PC-3 (cell line): ENCODE measurements at places on chromosomes 11 and 22. TPM values are rescaled to one million over a fixed set of nuclear protein-coding genes. Genes with fewer than 3 reads are reported as not detected.

- no peak overlapping the region for H3K27ac ChIP-seq
- H3K36me3 ChIP-seq = no peaks in the 10 kb centered on the region
- no peaks in the 10 kb centered on the region for H3K4me1 ChIP-seq
- H3K27me3 ChIP-seq = 0 out of 2 replicates have a peak, but pooled peaks cover 3% of the 10 kb centered on the region
- peak; percentile 35 for DNase-seq
- H3K4me3 ChIP-seq = no peak overlapping the region
These were observed 163.4 kb upstream of the NCAM1 start for GRCh38 chr11:112797648-112798293.

DNA sequence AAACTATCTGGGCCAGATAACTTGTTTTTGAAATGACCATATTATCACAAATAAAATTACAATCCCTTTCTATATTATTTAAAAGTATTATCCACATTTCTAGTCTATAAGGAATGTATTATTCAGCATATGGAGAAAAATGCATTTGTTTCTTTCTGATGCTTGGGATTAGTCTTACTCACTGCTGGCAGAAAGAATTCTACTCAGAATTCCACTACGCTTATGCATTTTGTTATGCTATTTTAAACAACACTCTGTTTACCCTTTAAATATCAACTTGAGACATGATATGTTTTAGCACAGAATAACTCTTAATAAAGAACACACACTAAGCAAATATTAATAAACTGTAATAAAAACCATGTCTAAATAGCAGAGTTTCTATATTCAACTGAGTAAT lies 77.6 kb upstream of the ANO3 start:
- no peaks in the 10 kb centered on the region for H3K36me3 ChIP-seq
- no peaks in the 10 kb centered on the region for H3K4me1 ChIP-seq
- peaks cover 24% of the 10 kb centered on the region for H3K27me3 ChIP-seq

- peaks cover 64% of the 10 kb centered on the region for H3K4me1 ChIP-seq
- no peaks in the 10 kb centered on the region for H3K27me3 ChIP-seq
- H3K36me3 ChIP-seq = no peaks in the 10 kb centered on the region
- DNase-seq = peak; percentile 45
These were observed 84.7 kb upstream of the HEPHL1 start for GRCh38 chr11:93936460-93936859.

DNA sequence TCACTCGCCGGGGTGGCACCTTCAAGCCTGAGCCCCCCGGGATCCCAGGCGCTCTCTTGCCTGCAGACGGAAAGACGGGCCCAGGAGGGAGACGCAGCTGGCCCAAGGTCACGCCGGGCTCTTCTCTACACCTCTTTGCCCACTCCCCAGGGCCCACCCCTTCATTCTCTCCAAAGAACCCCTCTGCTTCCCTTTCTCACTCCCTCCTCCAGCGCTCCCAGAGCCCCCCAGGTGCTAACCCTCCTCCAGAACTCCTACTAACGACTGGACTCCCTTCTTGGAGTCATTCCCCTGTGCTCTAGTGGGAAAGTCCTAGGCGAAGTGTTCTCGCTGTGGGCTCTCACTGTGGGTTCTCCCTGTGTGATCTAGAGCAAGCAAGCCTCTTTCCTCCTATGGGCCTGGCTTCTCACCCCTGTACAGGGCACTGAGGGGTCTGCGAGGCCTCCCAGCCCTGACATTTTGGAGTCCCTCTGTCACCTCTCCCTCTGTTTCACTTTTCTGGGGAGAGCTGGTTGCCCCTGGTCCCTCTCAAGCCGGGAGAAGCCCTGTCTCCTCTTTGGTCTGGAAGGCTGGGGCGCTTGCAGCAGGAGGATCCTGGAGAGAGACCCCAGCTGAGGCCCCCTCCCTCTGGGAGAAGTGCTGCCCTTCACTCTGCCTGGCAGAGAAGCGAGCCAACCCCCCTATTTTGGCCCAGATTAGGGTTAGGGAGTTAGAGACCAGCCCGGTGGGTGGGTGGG lies 858 bp downstream of the OAF start:
- H3K4me3 ChIP-seq = peak overlapping the region; percentile 77
- peak; percentile 20 for DNase-seq
- H3K27me3 ChIP-seq = no peaks in the 10 kb centered on the region
- peak overlapping the region; percentile 78 for H3K27ac ChIP-seq
- H3K36me3 ChIP-seq = peaks cover 10% of the 10 kb centered on the region
- H3K4me1 ChIP-seq = peaks cover 62% of the 10 kb centered on the region

DNA sequence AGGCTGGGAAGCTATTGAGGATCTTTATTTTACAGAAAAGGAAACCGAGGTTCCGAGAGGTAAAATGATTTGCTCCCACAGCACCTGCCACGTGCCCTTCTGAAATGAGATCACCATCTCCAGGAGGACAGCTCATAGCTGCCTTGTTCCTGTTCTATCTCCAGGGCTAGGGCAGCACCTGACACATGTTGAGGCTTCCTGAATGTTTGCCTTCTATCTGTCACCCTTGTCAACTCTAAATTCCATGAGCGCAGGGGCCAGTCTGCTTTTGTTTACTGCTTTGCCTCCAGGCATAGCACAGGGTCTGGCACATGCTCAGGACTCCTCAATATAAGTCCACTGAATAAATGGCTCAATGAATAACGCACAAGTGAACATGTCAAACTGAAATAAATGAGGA lies 24.1 kb downstream of the ASCC2 start:
- H3K4me3 ChIP-seq = no peak overlapping the region
- H3K27ac ChIP-seq = peak overlapping the region; percentile 39
- H3K27me3 ChIP-seq = no peaks in the 10 kb centered on the region
- peak; percentile 29 for DNase-seq
- H3K36me3 ChIP-seq = peaks cover 14% of the 10 kb centered on the region
- peaks cover 29% of the 10 kb centered on the region for H3K4me1 ChIP-seq

DNA sequence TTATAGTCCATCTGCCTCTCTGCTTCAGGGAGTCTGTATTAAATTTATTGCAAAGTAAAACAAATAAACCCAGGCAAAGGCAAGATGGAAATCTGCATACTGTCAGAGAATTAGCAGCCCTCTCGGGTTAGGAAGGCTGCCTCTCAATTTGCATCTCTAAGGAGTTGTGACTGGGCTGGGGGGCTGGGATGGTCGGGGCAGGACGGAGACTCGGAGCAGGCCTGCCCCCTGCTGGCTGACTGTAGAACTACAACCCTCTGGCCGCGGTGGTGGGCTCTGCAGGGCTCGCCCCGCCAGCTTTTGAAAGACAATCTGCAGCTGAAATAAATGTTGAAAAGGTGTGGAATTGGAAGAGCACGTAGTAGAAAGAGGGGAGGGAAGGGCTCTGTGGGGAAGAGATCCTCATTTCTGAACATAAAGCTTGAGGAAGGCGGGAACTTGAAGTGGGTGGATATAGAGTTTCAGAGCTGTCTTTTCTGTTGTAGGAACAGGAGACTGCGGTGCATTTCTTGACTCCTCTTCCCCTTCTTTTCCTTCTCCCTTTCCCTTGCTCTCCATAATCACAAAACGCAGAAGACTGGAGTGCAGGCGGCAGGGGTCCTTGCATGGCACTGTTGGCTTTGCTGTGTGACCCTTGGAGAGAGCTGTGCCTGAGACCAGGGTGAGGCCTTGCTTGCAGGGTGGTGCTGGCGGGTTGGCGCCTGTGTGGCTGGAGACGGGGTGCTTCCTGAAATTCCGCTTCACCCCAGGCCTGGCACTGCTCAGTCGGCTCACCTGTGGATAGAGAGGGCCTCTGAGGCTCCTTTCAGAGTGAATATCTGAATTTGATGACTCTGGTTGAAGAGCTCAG lies 22.6 kb upstream of the PKNOX2 start:
- no peak overlapping the region for H3K4me3 ChIP-seq
- H3K27ac ChIP-seq = no peak overlapping the region
- peaks cover 18% of the 10 kb centered on the region; the same call in 1 of the 2 replicates for H3K27me3 ChIP-seq
- peak; percentile 63 for DNase-seq
- no peaks in the 10 kb centered on the region for H3K36me3 ChIP-seq

GRCh38 chr11:123742031-123742723 lies 717 bp upstream of the ZNF202 start:
- H3K27ac ChIP-seq = no peak overlapping the region
- H3K4me3 ChIP-seq = peak overlapping the region; percentile 94
- peaks cover 29% of the 10 kb centered on the region for H3K36me3 ChIP-seq
- peaks cover 18% of the 10 kb centered on the region for H3K4me1 ChIP-seq
- DNase-seq = no peak
- peaks cover 29% of the 10 kb centered on the region for H3K27me3 ChIP-seq

- no peak overlapping the region for H3K27ac ChIP-seq
- no peak for DNase-seq
- H3K4me1 ChIP-seq = no peaks in the 10 kb centered on the region
- no peak overlapping the region for H3K4me3 ChIP-seq
- no peaks in the 10 kb centered on the region for H3K27me3 ChIP-seq
- no peaks in the 10 kb centered on the region for H3K36me3 ChIP-seq
These were observed 1.6 kb downstream of the CD5 start for GRCh38 chr11:61103851-61104423.

GRCh38 chr22:26377170-26377830 lies 51.8 kb upstream of the ASPHD2 start:
- no peak overlapping the region for H3K4me3 ChIP-seq
- DNase-seq = no peak
- H3K36me3 ChIP-seq = no peaks in the 10 kb centered on the region
- peaks cover 39% of the 10 kb centered on the region for H3K27me3 ChIP-seq
- H3K4me1 ChIP-seq = no peaks in the 10 kb centered on the region

DNA sequence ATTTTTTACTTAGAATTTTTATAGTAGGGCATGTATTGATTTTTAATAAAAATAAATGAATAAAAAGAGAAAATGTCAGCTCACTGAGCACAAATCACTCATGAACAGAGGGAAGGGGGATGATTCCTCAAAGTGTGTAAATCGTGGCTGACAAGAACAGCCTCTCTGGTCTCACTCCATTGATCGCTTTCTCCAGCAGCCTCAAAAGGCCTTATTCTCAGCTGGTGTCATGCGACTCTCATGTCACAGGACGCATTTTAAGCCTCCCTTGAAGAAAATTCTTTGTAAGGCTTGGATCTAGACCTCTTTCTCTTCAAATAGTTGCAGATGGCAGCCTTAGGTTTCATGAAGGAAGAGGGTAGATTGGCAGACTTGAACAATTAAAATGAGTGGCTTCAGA lies 33.9 kb upstream of the SLC5A12 start:
- no peaks in the 10 kb centered on the region for H3K36me3 ChIP-seq
- H3K27me3 ChIP-seq = no peaks in the 10 kb centered on the region
- no peaks in the 10 kb centered on the region for H3K4me1 ChIP-seq
- H3K4me3 ChIP-seq = no peak overlapping the region
- DNase-seq = no peak
- H3K27ac ChIP-seq = no peak overlapping the region

PLEKHA7 gene
- total RNA-seq = 18.4 and 20.7 TPM in 2 replicates

GAL gene
- total RNA-seq = 32.2 and 46.7 TPM in 2 replicates

CARD16 gene
- total RNA-seq = not detected in 2 replicates

TCN2 gene
- total RNA-seq = 1.7 and 4.2 TPM in 2 replicates

NXPE2 gene
- total RNA-seq = not detected in 2 replicates

EIF3F gene
- 182 and 227 TPM in 2 replicates for total RNA-seq

F2 gene
- not detected in 2 replicates for total RNA-seq
